Activated CD8-positive, alpha-beta T cell treated with anti-CD3 and anti-CD28 coated beads, Interleukin-2, amount 10 ng/mL, durations not matched to agents 7 days and 5 days (primary cell): ENCODE measurements at places on chromosomes 16 and 17. TPM values are rescaled to one million over a fixed set of nuclear protein-coding genes. Genes with fewer than 3 reads are reported as not detected.

GRCh38 chr16:27935076-27935475 is 128.4 kb downstream of the GSG1L start:
- H3K27me3 ChIP-seq: peaks cover 3% of the 10 kb centered on the region
- no peak for DNase-seq
- H3K27ac ChIP-seq: no peak overlapping the region
- H3K36me3 ChIP-seq: no peaks in the 10 kb centered on the region
- no peak overlapping the region for H3K4me3 ChIP-seq
- no peaks in the 10 kb centered on the region for H3K4me1 ChIP-seq

GRCh38 chr17:48152289-48152688 is 44.7 kb downstream of the SNX11 start:
- no peak overlapping the region for H3K4me3 ChIP-seq
- H3K27ac ChIP-seq: no peak overlapping the region
- peaks cover 27% of the 10 kb centered on the region for H3K36me3 ChIP-seq

The FZD2 gene
- total RNA-seq: 0.26 TPM

The KIF2B gene
- total RNA-seq: not detected
